Right kidney (tissue), 9 donors: ENCODE measurements at places on chromosomes 3 and 15.

- no peak for DNase-seq
Measured at GRCh38 chr3:32111560-32111959, 5.1 kb downstream of the GPD1L start.

DNA sequence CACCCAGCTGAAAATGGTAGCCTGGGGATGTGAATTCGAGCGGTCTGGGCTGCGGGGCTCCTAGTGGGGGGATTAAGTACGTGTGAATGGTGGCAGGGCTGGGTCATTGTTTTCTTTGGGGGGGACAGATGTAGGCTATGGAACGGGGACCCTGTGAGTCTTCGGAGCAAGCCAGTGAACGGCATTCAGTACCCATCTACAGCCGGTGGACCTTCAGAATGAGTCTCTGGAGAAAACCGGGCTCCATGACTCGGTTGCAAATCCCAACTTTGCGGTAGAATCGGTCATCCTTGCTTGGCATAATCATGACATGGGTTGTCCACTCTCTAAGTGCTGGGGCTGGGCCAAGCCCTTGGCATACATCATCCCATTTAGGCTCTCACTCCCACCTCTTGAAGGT is 7.2 kb upstream of the EOMES start:
- DNase-seq: no peak

GRCh38 chr3:182632077-182632393 is 161.3 kb upstream of the ATP11B start:
- no peak for DNase-seq

GRCh38 chr3:138148503-138148902 is 16.3 kb upstream of the A4GNT start:
- no peak for DNase-seq

DNA sequence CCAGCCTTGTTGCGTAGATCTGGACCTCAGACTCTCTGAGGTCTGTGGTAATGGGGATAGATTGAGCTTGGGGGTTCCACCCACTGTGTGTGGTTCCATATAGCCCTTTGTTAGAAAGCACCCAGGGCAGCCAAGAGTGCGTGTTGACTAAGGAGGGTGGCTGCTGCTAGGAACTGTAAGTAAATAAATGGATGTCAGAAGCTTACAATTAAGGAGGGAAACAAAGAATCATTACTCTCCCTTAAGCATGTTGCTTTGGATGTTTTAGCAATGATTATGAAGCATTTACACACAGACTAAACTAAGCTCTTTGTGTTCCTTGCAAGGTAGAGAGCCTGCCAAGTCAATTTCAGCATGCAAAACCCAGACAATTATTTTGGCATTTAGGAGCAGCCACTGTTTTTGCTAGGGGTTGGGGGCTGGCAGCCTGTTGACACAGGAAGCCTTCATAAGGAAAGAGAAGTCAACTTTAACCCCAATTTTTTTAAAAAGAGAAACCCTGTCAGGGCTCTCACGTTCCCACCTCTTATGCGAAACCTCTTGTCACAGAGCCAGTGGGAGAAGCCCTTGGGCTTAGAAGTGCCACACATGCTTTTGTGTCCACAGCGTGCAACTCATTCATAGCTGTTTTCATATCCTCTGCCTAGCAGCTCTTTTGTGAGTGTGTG is 127.8 kb downstream of the CMSS1 start:
- no peak for DNase-seq

DNA sequence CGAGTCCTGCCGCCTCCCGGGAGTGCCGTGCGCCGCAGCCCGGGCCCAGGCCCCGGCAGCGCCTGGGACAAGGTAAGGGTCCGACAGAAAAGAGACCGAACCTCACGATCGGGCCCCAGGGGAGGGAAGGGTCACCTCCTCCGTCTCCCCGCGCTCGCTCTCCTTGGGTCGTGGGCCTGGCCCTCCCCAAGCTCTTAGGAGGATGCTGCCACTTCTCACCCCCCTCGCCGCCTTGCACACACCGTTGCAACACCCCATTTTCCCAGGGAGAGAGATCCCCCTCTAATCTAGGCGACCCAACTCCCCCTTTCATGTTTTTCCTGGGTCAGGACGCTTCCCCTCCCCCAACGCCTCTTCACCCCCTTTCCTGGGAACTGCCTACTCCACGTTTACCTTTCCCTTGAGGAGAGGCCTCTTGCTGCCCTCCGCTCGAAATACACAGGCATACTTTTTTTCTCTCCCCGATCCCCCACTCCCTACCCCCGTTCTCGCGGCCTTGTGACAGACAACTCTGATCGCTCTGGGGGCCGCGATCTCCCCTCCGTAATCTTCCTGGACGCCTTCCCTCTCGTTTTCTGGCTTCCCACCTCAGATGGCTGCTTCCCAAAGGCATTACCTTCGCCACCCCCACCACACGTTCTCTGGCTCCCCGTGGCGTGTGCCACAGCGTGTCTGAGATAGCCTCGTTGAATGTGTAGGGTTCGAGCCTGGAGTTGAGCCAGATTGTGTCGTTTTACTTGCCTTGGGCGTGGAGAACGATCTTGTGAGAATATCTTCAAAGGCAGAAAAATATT is 688 bp downstream of the SETD5 start:
- peak; percentile 78 for DNase-seq

- peak; percentile 42 for DNase-seq
Measured at GRCh38 chr15:58551764-58552504, 120.1 kb downstream of the LIPC start.

GRCh38 chr3:72085036-72085435 is 300.1 kb upstream of the PROK2 start:
- no peak for DNase-seq

- DNase-seq: no peak
Measured at GRCh38 chr3:146164071-146164470, 3.1 kb upstream of the PLOD2 start.

DNA sequence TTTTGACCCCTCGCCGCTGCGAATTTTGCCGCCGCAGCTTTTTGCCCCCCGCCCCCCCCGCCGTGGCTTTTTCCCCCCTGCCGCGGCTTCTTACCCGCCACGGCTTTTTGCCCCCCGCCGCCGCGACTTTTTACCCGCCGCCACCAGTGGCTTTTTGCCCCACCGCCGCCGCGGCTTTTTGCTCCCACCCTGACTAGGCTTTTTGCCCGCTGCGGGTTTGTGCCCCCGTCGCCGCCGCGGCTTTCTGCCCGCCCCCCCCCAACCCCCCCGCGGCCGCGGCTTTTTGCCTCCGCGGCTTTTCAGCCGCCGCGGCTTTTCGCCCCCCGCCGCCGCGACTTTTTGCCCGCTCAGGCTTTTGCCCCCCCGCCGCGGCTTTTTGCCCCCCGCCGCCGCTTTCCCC is 598.1 kb downstream of the GOLGA6L6 start:
- DNase-seq: no peak

GRCh38 chr3:54123776-54124196 is 1.4 kb downstream of the CACNA2D3 start:
- no peak for DNase-seq

DNA sequence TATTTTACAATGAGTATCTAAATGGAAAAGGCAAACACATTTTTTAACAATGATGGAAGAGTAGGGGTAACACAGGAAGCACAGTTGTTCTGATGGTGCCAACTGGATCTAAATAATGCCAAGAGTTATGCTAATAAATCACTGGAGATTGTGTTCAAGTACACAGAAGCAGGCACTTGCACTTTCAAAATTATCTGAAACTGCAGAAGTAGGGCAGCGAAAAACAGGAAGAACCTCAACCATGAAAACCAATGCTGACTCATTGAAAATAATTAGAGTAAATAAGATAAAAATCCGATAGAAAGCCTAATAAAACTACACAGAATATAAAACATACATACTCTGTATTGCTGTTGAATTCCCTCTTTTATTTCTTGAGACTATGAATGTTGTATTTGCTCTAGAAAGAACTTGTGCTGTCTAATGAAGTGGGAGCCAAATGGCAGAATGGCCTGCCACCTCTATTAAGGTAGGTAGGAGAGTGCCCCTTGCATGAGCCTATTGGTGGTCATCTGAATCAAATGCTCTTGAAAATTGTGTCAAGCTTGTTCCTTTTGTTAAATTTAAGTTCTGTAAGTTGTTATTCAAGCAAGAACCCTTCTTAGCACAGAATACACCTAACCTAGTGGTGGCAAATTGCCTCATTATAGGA is 93.7 kb downstream of the ABI3BP start:
- no peak for DNase-seq

DNA sequence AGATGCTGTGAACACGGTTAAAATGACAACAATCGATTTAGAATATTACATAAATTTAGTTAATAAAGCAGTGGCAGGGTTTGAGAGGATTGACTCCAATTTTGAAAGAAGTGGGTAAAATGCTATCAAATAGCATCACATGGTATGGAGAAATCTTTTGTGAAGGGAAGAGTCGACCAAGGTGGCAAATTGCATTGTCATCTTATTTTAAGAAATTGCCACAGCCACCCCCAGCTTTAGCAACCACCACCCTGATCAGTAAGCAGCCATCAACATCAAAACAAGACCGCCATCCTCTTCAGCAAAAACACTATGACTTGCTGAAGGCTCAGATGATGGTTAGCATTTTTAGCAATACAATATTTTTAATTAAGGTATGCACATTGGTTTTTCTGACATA is 5.7 kb upstream of the CCR5 start:
- no peak for DNase-seq

GRCh38 chr15:83410532-83410931 is 36.6 kb upstream of the SH3GL3 start:
- DNase-seq: no peak

DNA sequence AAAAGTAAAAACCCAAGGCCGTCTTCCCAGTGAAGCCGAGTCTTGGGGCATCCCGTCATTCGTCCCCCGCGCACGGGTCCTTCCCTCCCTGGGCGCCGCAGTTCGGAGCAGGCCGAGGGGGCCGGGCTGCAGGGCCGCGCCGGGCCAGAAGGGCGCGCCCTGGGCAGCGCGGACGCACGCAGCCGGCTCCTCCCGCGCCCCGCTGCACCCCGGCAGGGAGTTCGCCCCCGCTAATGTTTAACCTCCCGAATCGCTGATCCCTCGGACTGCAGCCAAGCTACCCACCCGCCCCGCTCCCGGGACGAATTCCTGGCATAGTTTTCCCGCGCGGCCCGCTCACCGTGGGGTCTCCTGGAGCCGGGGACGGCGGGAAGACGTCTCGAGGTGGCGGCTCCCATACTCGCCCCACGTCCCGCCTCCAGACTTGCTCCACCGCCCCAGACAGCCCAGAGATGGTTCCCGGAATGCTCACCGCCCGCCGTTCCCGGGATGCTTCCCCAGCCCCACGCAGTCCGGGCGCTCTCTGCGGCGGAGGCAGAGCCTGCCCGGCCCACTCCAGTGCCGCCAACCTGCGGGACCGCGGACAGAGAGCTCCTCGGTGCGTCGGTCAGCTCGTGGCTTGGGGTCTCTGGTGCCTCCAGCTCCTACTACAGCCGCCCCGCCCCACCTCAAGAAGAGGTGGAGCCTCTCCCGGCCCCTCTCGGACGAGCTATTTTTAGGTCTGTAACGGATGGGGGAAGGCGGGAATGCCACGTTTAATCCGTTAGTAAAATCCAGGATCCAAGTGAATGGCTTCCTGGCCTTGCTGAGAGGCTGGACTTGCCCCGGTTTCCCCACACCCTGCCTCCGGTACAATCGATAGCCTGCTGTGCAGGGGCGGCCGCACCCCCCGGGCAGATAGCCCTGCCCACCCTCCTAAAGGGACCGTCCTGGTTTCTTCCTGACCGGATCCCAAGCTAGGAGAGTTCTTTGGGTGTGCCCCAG is at the start of gene DZIP1L:
TSS of gene DZIP1L (minus strand) at position 621 of the 984 bp plus-strand sequence. CDS start 11,637 bp downstream, outside the sequence.
- DNase-seq: peak; percentile 93

GRCh38 chr3:53134631-53135232 is 4.5 kb upstream of the RFT1 start:
- DNase-seq: peak; percentile 49

GRCh38 chr3:7332696-7333095 is 471.8 kb downstream of the GRM7 start:
- DNase-seq: no peak

GRCh38 chr15:38130205-38130567 is 122.5 kb upstream of the SPRED1 start:
- no peak for DNase-seq

DNA sequence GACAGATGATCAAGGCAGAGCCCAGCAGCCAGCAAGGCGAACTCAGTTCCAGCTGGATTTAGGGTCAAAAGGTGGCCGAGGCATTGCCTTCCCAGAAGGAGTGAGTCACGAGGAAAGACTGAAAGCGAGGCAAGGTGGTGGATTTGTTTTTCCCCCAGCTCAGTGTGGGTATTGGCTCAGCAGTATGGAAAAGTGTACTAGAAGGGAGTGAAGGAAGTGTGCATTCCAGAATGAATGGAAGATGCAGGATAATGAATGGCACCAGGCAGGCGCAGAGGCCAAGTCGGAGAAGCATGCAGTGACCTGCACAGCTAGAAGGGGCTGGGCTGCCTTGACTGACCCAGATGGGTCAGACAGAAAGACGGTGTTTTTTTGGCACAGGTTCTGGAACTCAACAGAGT is 46.3 kb downstream of the FOXP1 start:
- no peak for DNase-seq

DNA sequence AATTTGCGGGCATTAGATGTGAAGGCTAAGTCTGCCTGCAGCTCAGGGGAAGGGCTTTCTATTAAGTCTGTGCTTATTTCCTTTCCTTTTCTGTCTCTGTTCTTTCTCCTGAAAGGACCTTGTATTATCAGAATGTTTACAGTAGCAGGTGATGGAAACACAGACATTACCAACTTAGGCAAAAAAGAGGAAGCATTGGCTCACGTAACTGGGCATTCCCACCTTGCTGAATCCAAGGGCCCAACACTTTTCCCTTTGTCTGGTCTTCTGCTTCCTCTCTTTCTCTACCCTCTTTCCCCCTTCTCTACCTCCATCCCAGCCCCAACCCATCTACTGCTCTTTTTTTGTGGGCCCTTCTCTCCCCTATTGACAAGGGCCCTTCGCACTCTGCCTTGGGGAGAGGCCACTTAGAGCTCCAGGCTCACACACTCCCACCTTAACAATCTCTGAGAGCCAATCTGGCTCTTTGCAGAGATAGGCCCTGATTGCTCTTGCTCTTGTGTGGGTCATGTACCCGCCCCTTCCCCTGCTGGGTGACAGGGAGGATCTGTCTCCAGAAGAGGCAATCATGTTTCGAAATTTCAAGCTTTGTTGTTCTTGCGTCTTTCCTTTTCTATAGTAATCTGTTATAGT is 35.0 kb downstream of the ACAA1 start:
- no peak for DNase-seq

DNA sequence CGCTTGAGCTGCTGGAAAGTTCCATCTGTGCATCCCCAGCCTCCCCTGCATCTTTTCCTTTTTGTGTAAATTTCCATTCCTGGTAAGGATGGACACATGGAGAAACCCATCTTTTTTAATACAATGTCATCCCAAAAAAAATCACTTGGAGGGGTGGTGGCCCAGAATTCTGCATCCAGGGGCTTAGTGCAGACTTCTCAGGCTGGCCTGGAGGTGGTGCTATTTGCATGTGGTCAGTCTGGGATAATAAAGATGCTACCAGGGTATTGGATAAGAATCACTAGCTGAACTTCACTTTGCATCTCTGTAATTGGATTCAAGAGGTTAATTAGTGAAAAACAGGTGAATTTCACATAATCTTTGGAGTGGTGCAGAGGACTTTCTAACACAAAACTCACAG is 1.8 kb upstream of the ZSCAN2 start:
- DNase-seq: no peak

- DNase-seq: no peak
Measured at GRCh38 chr15:71219645-71220044, 104.4 kb downstream of the THSD4 start.
